ENCODE measurements at places on chromosomes 16 and 17.

DNA sequence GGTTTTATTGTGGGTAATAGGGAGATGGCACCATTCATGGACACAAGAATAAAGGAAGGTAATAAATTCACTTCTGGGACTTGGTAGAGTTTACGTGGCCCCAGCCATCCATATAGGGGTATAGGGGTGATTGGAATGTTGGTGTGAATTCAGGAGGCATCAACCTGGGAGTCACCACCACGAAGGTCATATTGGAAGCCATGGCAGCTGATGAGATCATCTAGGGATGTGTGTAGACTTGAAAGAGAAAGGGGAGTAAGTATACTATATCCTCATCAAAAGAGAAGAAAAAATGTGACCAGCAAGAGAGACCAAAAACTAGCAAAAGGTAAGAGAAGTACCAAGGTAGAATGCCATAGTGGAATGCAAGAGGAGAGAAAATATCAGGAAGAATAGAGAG, 26.6 kb upstream of the GINS3 start:
- DNase-seq = no peak

DNA sequence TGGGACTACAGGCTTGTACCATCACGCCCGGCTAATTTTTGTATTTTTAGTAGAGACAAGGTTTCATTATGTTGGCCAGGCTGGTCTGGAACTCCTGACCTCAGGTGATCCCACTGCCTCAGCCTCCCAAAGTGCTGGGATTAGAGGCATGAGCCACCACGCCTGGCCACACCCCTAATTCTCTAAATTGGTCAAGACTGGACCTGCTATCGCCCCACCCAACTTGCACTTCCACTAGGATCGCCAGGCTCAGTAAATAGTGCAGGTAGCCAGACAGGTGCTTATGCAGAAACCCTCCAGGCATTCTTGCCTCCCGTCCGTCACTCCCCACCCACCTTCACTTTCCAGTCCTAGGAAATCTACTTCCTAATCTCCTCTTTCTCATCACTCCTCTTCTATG, 481.4 kb upstream of the EEF2KMT start:
- DNase-seq = no peak

DNA sequence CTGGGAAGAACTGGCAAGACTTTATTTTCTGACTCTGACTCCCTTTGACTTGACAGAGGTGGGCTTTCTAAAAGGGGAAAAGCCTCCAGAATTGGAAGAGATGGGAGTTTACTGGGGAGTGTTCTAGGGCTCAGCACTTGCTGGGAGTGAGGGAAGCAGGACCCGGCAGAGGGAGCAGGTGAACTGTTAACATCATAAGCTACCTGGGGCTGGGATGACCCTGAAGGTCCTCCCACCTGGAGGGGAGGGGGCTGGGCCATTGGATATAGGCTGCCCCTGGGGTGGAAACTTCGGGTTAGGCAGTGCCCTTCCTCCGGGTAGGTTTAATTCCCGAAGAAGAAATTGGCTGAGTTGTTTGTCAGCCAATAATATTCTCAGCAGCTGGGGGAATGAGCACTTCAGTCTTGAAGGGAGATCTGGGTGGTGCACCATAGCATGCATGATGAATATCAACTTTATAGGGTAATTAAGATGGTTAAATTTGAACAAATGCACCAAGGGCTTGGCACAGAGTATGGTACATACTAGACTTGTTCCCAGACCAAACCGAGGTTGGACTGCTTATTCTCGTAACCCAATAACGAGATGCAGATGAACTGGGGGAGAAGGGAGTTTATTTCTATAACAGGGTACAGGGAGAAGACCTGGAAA, 337.0 kb downstream of the HAPSTR1 start:
- DNase-seq = no peak

DNA sequence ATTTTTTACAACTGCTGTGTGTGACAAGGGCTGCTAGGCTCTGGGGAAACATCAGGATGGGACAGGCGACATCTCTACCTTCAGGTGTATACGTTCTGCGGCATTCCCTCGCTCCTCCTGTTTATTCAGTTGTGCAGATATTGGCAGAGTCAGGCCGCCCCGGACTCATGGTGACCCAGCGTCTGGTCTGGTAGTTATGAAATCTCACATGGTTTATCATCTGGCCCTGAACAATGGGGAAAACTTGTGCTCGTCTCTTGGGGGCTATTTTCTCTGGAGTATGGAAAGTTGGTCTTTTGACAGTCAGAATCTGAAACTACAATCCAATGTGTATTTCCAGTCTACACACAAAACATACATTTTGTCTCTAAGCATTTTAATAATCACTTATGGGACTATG, 3.3 kb downstream of the MARCHF10 start:
- DNase-seq = no peak

- no peak for DNase-seq
Observed at GRCh38 chr16:8182761-8183160, 407.6 kb downstream of the TMEM114 start.

DNA sequence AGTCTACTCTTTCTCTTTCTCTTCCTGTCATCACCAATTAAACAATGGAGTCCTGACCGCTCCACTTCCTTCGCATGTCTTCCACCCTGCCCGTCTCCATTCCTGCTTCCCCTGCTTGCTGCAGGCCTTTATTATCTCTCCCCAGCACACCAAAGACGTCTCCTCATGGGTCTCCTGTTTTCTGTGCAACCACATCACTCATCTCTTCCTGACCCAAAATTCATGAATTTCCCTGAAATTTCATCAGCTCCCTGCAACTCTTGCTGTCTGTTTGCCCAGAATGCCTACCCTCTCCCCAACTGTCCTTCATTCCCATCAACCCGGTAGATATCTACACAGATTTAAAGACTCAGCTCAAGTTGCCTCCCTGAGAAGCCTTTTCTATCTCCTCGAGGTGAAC, 76.7 kb upstream of the ALOX12 start:
- DNase-seq = no peak

GRCh38 chr17:58335061-58335731, 6.6 kb upstream of the TSPOAP1 start:
- DNase-seq = peak; percentile 83

DNA sequence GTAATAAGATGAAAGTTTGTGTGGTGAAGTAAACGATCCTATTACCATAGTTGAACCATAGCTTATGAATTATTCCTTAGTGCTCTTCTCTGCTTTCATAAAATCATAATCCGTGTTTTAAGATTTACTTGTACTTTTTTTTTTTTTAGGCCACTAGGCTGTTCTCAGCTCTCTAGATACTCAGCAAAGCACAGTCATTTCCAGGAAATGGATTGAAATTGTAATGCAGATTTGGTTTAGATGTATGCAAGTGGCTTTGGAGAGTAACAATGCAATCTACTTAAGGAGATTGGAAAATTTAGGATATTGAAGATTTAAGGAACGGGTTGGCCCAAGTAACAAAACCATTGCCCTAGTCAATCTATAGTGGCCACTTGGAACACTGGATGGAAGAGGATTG, 125.1 kb downstream of the PITPNC1 start:
- no peak for DNase-seq

DNA sequence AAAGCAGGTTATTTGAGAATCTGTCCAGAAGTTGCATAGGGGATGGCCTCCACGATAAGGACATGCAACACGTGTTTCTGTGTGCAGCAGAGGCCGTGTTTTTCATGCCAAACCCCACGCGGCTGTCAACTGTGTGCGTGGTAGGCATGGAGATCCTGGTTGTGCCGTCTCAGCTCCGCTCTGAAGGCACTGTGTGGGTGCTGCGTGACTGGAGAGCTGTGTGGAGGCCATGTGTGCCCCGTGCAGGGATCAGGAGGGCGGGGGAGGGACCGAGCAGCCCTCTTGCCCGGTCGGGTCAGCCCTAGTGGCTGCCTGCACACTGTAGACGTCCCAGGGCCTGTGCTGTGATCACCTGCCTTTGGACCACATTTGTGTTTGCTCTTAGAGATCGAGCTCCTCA, 74.5 kb downstream of the SEC14L1 start:
- no peak for DNase-seq

DNA sequence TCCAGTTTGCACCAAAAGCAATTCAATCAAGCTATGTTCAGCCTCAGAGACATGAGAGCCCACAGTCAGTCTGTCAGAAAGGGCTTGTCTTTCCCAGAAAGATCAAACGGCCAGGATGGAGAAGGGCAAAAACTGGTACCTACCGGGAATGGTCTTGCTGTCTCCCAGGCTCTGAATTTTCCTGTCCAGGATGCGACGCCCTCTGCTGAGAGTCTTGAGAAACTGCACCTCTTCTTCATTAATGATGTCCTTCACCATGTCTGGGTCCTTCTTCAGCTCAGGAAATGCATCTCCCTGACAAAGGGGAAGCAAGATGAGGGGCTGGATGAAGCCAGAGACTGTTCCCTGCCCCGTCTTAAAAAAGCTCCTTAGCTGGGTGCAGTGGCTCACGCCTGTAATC, 15.8 kb upstream of the EXOSC6 start:
- peak; percentile 46 for DNase-seq

- no peak for DNase-seq
Observed at GRCh38 chr16:18979936-18980335, 3.8 kb upstream of the TMC7 start.

GRCh38 chr16:86375364-86375763, 135.0 kb upstream of the FOXF1 start:
- DNase-seq = no peak

- DNase-seq = no peak
Observed at GRCh38 chr17:76075364-76076145, 974 bp downstream of the GALR2 start.

DNA sequence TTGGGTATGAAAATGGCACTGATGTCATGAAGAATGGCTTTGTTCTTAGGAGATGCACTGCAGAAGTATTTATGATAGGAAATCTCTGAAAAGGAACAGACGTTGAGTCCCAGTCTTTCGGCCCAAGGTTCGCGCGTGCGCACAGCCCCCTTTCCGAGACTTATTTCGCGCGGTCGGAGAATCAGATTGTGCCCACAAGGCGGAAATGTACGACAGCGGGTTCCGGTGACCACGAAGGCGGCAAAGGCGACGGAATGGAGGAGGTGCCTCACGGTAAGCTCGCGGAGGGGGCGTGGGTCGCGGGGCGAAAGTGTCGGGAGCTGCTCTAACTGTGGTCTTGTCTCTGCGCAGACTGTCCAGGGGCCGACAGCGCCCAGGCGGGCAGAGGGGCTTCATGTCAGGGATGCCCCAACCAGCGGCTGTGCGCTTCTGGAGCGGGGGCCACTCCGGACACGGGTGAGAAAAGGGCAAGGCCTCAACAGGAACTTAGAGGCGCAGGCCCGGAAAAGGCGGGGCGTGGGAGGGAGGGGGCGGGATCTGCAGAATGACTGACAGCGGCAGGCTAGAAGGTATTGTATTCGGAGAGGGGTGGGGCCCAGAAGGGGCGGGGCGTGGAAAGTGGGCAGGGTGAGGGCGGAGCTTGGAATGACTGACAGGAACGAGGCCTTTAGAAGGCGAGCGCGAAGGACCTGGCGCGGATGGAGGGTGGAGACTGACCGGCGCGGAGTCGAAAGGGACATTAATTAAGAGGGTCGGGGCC, at the start of gene NUBP1:
Gene NUBP1, plus strand, starts transcription at position 233 of the 760 bp plus-strand sequence. Its CDS starts 22 bp downstream, at position 255.
- DNase-seq = peak; percentile 99

DNA sequence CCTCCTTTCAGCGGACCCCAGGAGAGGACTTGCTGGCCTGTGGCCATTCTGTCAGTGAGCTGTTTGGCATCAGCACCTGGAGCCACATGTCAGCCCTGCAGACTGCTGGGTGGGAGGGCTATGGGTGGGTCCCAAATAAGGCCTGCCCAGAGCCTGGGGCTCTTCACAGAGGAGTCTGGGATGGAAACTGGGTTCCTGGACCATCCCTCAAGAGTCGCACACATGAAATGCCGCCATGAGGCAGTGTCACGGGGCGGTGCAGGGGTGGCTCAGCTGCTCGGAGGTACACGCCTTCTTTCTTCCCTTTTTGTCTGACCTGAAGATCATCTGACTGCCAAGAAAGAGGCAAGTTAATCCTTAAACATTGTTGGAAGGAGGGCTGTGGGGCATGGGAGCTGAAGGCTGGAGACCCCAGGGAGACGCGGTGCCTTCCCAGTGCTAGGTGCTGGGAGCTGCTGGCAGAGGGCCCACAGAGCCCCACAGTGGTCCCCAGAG, 14.8 kb downstream of the MPRIP start:
- DNase-seq = no peak

DNA sequence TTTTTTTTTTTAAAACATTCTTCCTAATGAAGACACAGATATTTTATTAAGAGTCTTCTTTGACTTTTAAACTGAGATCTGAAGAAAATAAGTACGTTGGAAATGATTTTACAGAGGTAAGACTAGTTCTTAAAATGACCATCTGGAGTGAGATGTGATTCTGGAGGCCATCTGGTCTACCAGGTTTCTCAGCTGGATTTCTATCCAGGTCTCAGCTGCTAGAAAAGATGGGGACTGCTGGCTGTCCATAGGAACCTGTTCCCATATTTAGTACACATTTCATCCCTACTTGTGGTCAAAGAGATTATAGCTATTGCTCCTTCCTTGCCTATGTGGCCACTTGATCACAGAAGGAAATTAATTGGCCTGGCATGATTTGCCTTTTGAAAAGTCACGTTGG, 12.2 kb downstream of the PMFBP1 start:
- no peak for DNase-seq

GRCh38 chr17:19727501-19728078, 11.2 kb upstream of the SLC47A2 start:
- no peak for DNase-seq

DNA sequence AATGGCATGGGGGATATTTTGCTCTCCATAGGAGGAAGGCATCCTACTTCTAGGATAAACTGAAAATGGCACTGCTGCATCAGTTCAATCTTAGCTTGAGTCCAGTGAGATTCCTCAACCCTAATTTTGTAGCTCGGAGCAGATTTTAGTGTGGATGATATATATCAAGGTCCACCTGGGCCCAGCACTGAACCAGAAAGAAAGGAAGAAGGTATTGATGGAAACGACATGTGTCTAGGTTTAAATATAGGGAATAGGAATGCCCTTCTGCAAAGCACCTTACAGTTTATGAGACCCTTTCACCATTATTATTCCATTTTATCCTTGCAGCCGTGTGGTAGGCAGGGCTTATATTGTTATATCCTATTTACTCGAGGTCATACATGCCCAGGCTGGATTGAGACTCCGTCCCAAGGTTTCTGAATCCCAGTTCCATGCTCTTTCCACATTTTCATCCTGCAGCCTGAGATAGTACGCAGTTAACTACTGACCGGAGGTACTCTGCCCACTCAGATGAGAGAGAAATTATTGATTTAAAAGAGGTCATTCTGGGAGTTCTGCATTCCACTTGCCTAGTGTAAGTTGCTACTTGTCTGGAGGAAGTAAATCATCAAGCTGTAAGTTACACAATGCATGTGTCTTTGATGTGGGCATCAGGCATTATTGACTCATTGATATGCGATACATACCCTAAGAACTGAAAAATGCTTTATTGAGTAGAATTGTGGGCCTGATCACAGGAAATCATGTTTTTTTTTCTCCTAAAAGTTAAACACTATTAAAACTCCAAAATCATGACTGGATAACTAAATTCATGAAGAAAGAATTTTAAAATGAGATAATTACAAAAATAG, 10.1 kb downstream of the KRT39 start:
- DNase-seq = no peak
